ENCODE measurements at places on chromosomes 4 and X.

DNA sequence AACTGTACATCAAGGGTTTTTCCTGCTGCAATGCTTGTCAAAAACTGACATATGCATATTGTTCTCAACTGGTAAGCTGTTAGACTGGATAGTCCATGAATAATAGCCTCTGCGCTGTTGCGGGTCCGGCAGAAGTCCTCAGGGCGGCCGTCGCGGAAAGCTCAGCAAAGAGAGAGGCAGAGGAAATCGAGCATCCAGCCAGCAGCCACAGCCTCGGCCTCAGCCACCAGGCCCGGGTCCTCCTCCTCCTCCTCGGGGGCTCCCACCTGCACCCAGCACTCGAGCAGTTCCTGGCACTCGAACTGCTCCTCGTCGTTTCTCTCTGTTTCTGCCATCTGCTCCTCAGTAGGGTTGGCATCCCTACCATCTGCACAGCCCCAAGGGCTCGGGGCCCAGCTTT lies 53.7 kb downstream of the UPRT start:
- no peak for DNase-seq
- peaks cover 66% of the 10 kb centered on the region for H3K36me3 ChIP-seq
- no peaks in the 10 kb centered on the region for H3K4me1 ChIP-seq
- no peak overlapping the region for H3K27ac ChIP-seq
- no peak overlapping the region for H3K4me3 ChIP-seq

DNA sequence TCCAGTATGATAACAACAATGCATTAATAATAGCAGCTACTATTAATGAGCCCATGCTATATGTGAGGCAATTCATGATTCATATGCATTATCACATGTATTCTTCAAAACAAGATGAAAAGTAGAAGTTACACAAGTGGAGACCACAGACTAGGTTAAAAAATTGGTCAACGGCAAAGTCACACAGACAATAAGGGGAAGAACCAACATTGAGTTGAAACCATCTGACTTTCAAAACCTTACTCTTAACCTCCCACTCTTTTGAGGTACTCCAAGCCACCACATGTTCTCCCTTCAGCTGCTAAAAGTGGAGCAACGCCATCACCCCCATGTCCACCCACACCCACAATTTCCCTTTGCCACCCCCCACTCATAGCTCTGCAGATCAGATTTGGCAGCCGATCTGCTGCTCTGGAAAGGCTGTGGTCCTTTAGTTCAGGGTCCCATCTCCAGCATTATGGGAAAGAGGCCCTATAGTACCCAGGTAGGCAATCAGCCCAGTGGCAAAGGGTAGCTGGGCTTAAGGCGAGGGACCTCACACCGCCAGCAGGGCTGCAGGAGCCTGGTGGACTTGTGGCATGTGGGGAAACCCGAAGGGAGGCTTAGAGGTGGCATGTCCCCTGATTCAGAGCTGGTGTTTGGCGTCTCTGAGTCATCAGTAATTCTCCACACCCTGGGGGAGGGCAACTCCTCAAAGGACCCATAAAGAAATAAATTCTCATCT lies 33.5 kb upstream of the CYBB start:
- no peaks in the 10 kb centered on the region for H3K4me1 ChIP-seq
- H3K27ac ChIP-seq = no peak overlapping the region
- H3K36me3 ChIP-seq = 0 out of 2 replicates have a peak, but pooled peaks cover 1% of the 10 kb centered on the region
- no peak overlapping the region for H3K4me3 ChIP-seq
- DNase-seq = no peak

DNA sequence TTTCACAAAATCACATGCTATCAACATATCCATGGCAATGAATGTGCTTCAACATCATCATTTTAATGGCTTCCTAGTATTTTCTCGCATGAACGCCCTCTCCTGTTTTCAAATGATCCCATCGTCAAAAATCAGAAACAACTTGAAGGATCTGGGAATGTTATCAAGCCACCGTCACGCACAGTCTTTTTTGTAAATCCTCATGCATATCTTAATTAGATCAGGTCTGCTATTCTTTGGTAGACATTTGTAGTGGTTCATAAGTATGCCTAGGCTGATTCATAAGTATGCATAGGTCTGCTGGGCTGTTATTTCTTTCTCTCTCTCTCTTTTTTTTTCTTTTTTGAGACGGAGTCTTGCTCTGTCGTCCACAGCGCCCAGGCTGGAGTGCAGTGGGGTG lies 101.6 kb downstream of the CLNK start:
- no peak for DNase-seq
- no peaks in the 10 kb centered on the region for H3K36me3 ChIP-seq
- no peak overlapping the region for H3K27ac ChIP-seq

GRCh38 chrX:119251386-119251785 lies 15.3 kb downstream of the PGRMC1 start:
- no peak for DNase-seq
- H3K36me3 ChIP-seq = no peaks in the 10 kb centered on the region
- no peak overlapping the region for H3K27ac ChIP-seq
- no peaks in the 10 kb centered on the region for H3K4me1 ChIP-seq
- no peak overlapping the region for H3K4me3 ChIP-seq

- H3K4me1 ChIP-seq = no peaks in the 10 kb centered on the region
- no peaks in the 10 kb centered on the region for H3K27me3 ChIP-seq
- DNase-seq = no peak
- H3K27ac ChIP-seq = no peak overlapping the region
- H3K4me3 ChIP-seq = no peak overlapping the region
These were observed 23.1 kb upstream of the ARMCX2 start for GRCh38 chrX:101682723-101683122.

- DNase-seq = no peak
- no peaks in the 10 kb centered on the region for H3K4me1 ChIP-seq
- no peak overlapping the region for H3K27ac ChIP-seq
- no peaks in the 10 kb centered on the region for H3K27me3 ChIP-seq
- H3K4me3 ChIP-seq = no peak overlapping the region
- peaks cover 4% of the 10 kb centered on the region for H3K36me3 ChIP-seq
These were observed 154.5 kb downstream of the MSN start for GRCh38 chrX:65821721-65822496.

Data from H9 (cell line).